ENCODE measurements at places on chromosomes 1 and 21.
A peak's percentile ranks its signal among the peaks of the same experiment; 100 is the strongest.

DNA sequence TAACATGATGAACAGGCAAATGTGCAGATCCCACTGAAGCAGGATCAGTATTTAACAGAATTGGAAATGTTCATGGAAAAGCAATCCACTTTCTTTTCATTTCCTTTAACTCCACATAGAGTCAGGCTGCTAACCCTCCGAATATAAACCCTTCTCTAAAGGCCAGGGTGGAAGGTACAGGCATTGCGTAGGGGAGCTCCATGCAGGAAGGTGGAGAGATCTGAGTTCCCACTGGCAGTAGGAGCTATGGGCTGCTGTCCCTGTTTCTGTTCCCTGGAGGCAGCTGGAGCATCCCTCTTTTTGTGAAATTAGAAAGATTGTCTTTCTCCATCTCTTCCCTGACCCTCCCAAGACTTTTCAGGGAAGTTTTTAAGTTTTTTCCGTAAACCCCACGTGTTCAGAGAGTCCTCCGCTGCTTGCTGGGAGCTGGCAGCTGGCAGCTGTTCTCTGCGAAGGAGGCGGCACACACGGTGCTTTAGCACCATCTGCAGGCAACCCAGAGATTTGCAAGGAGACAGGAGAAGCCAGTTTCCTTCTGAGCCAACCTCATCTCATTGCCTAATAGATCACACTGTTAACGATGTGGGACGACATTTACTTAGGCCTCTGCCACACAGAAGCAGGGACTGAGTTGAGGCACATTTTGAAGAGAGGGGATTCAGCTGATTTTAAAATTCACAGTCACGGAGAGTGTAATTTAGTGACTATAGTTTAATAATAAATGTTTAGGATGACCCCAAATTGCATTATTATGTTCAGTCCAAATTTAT is 55.4 kb upstream of the HOOK1 start:
- peak; percentile 79 for DNase-seq

GRCh38 chr1:19802269-19802668 is 2.6 kb upstream of the TMCO4 start:
- DNase-seq: no peak

- peak; percentile 61 for DNase-seq
These were observed at the start of gene MINDY1 for GRCh38 chr1:151006327-151007052. MINDY1 (minus strand) TSS chr1:151006902; CDS start chr1:151002617, 4,285 bp downstream.

DNA sequence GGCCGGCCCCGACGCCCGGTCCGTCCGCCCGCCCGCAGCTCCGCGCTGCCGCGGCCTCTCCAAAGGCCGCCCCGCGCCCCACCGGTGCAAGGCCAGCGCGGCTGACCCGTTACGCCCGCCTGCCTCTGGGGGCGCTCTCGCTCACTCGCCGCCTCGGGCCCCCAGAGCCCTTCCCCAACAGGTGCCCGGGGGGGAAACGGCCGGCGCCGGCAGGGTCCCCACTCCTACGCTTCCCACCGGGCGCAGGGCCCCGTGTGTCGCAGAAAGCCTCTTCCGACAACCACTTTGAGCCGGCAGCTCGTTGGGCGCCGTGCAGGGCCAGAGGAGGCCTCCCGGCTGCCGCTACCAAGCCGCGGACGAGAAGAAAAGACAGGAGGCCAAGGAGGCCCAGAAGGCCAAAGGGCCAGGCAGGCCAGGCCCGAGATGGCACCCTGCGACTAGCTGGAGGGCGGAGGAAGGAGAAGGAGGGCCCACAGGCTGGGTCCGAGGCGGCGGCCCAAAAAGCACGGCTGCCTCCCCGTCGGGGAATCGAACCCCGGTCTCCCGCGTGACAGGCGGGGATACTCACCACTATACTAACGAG is 64.9 kb upstream of the FCGR2A start:
- DNase-seq: peak; percentile 79

GRCh38 chr1:60969971-60970509 is 112.3 kb upstream of the NFIA start:
- no peak for DNase-seq

- peak; percentile 65 for DNase-seq
These were observed 3.9 kb upstream of the CDC42 start for GRCh38 chr1:22048351-22049192.

- DNase-seq: no peak
These were observed 8.7 kb downstream of the C1orf74 start for GRCh38 chr1:209775678-209776077.

- DNase-seq: no peak
These were observed 180.7 kb downstream of the ETS2 start for GRCh38 chr21:38986406-38986805.

GRCh38 chr1:20442920-20443625 is 42.9 kb downstream of the CAMK2N1 start:
- DNase-seq: no peak

GRCh38 chr1:184867866-184868689 is 106.2 kb downstream of the NIBAN1 start:
- no peak for DNase-seq

DNA sequence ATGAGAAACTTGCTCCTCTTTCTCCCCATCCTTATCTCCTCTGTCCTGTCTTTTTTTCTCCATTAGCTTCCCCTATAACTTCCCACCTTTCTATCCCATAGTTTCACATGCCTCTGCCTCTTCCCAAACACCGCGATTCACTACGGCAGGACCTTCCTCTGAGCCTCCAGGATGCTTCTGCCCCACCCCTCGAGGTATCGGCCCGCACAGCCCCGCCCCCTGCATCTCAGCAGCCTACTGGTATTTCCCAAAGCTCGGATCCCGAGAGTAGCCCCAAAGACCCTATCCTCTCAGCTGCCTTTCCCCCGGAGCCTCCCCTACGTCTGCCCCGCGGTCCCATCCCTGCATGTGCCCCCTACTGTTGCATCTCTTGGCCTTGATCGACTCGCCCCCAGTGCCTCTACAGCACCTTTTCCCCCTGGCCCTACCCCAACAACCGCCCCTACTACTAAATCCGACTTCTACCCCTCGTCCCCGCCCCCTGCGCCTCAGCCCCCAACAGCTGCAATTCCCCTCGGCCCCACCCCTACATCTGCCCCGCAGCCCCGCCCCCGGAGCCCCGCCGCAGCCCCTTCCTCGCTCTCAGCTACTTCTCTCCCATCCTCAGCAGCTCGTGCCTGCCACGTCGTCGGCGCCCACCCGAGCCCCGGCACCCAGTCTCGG is 512 bp downstream of the PIAS3 start:
- DNase-seq: peak; percentile 58

DNA sequence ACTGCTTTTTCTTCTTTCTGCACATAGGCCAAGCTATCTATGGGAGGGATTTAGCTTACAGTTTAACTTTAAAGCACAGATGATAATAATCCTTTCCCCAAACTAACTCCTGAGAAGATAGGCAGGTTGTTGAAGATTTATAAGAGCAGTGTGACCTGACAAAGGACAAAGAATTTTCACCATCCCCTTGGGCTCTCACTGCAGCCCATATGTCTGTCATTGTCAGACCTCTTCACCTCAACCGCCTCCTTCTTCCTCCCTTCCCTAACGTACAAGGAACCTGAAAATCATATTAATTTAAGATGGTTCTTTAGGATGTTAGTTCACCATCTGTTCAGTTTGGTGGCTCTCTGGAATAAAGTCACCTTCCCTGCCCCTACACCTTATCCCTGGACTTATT is 5.0 kb downstream of the RNU1-2 start:
- DNase-seq: no peak

- no peak for DNase-seq
These were observed 48.1 kb downstream of the LHX9 start for GRCh38 chr1:197965132-197965840.

- no peak for DNase-seq
These were observed 47.6 kb downstream of the KDM5B start for GRCh38 chr1:202760589-202760988.

GRCh38 chr1:205137901-205138300 is 16.1 kb upstream of the RBBP5 start:
- no peak for DNase-seq

DNA sequence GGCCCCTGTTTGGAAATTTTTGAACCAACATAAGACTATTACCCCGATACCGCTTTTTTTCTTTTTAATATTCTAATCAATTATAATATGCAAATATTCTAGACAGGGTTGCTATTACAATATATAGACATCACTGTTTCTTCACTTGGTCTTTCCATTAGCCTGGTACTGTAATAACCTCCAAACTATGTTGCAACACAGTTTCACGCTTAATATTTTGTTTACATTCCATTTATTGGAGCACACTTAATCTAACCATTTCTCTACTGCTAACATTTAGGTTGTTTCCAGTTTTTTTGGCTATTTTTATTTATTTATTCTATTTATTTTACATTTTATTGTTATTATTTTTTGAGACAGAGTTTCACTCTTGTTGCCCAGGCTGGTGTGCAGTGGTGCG is 17.6 kb upstream of the NID1 start:
- no peak for DNase-seq

DNA sequence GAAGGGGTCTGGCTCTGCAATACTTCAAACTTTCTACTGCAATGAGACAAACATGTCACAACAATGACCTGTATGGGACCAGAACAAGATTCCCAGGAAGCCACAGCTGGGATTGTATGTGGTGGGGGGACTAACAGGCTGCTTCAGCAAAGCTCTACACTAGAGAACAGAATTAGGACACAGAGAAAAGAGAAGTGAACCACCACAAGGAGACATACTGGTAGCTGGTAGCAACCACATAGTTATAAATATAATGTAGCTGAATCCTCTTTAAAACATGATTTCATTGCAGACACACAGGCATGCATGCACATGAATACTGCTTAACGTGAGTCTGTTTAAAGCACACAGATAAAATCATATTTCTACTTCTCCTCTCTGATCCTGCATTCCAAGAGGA is 3.5 kb upstream of the ILDR2 start:
- no peak for DNase-seq

DNA sequence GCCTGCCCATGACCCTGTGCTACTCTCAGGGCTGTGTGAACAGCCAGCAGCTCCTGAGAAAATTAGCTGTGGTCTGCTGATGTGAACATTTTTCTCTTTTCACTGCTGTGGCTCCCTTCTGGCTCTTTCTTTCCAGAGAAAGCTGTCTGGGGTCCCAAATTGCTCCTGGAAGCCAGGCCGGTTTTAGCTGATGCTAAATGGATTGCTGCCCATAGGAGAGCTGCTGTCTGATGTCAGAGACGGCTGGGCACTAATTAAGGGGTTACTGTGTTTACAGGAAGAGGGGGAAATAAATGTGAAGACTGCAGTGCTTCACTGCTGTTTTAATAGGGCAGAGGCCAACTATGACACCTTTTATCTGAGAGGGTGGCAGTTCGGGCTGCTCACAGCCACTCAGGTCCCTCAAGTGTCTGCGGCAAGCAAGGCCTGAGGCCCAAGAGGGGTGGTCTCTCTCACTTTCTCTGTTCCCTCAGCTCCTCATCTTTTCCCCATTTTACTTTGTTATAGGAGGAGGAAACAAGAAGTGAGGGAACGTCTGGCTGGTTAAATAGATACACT is 106.0 kb upstream of the GNG12 start:
- no peak for DNase-seq

DNA sequence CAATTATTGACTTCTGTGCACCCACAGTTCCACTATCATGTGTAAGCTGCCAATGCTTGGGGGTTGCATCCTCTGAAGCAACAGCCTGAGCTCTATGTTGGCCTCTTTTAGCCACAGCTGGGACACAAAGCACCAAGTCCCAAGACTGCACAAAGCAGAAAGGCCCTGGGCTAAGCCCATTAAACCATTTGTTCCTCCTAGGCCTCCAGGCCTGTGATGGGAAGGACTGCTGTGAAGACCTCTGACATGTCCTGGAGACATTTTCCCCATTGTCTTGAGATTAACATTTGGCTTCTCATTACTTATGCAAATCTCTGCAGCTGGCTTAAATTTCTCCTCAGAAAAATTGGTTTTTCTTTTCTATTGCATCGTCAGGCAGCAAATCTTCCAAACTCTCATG is 123.7 kb upstream of the DEPDC1 start:
- DNase-seq: no peak

DNA sequence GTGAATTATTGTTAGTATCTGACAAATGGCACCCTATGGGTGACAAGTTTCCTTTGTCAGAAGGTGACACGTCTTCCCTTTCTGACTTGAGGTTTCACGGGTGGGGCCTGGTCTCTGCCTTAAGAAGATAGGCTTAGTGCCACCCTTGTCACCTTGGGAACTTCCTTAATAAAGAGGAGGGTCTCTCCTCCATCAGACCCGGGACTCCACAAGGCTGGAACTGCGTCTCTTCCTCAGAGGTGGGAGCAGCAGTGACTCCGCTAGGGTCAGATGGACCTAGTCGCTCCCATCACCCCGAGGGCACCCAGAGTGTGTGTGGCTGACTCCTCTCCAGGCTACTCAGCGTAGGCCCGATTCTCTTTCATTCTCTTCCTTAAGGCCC is 774 bp upstream of the WDTC1 start:
- peak; percentile 34 for DNase-seq

- no peak for DNase-seq
These were observed 5.3 kb downstream of the C1orf116 start for GRCh38 chr1:207027206-207027777.

- no peak for DNase-seq
These were observed 25.7 kb downstream of the MIA3 start for GRCh38 chr1:222643606-222643937.

GRCh38 chr1:116429821-116430374 is 56.9 kb downstream of the ATP1A1 start:
- DNase-seq: no peak

DNA sequence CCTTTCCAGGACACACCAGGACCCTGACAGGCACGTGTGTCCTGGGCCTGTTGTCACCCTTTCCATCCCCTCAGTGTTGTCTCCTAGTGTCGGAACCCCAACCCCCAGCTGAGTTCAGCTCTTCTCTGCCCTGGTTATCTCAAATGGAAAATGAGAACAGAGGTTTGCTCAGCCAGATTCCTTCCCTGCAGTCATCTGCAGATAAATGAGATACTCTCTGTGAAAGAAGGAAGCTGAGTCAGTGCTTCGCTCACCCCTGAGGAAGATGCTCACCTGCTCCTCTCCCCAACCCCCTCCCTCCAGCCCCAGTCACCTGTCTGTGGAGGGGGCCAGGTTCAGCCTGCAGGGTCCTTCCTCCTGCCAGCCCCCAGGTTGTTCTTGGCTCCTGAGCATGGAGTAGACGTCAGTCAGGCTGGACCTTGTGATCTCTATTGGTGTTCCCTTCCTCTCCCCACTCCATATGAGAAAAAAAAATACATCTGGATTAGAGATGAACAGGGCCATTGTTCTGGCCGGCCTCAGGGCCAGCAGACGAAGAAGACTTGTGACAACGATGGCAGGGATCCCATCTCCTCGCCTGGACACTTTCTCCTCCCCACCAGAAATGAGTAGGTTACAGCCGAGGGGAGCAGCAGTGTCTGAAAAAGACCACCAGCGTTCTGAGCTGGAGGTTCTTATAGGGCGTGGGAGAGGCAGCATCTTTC is 20.9 kb downstream of the PHGDH start:
- no peak for DNase-seq

GRCh38 chr1:9628541-9629444 is 22.7 kb upstream of the PIK3CD start:
- peak; percentile 81 for DNase-seq

GRCh38 chr1:209318181-209319056 is 265.1 kb upstream of the CAMK1G start:
- no peak for DNase-seq

- no peak for DNase-seq
These were observed 4.1 kb downstream of the SLAMF9 start for GRCh38 chr1:159949981-159950381.

Measured in activated CD4-positive, alpha-beta T cell treated with anti-CD3 and anti-CD28 coated beads for 48 hours (primary cell).